ENCODE measurements at places on chromosomes 3 and 15.

DNA sequence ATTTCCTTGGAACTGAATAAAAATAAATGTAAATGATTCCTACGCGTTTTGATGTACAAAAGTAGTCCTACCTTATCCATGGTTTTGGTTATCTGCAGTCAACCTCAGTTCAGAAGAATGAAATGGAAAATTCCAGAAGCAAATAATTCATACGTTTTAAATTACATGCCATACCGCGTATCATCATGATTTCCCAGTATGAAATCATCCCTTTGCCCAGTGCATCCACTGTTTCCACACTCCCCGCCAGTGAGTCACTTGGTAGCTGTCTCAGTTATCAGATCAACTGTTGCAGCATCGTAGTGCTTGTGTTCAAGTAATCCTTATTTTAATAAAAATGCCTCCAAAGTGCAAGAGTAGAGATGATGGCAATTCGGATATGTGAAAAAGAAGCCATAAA lies 9.1 kb upstream of the MFSD1 start:
- no peak for DNase-seq

- no peak for DNase-seq
These were observed 146.1 kb upstream of the CTNNB1 start for GRCh38 chr3:41053220-41053619.

DNA sequence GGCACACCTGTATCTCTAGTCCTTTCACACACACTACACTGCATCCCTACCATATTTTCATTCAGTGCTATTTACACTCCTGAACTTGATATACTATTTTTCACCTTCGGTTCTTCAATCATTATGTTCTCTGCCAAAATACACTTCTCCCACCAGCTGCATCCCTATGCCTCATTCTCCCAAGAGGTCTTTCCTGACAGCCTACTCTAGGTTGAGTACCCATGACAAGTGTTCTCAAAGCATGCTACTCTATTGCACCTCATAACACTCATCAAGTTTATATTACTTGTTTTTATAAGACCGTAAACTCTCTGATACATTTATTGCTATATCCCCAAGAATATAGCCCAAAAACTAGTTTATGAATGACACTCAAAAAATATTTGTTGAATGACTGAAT lies 549.5 kb downstream of the PYDC2 start:
- no peak for DNase-seq

- no peak for DNase-seq
These were observed 176.8 kb downstream of the ABHD5 start for GRCh38 chr3:43867436-43868072.

- DNase-seq = no peak
These were observed 61.0 kb downstream of the PLXNA1 start for GRCh38 chr3:127043731-127044510.
